ENCODE measurements at places on chromosomes 16 and 17. TPM values are rescaled to one million over a fixed set of nuclear protein-coding genes. Genes with fewer than 3 reads are reported as not detected.

Gene ITGAD
- not detected for total RNA-seq

Gene LYRM1
- 52.8 TPM for total RNA-seq

Gene TK2
- 10.5 TPM for total RNA-seq

Gene HOXB13
- 0.13 TPM for total RNA-seq

Gene KREMEN2
- total RNA-seq, result 2.5 TPM

Gene KRTAP1-4
- not detected for total RNA-seq

Gene SMIM36
- not detected for total RNA-seq

Gene PRSS27
- not detected for total RNA-seq

Gene CHST6
- total RNA-seq, result not detected

Gene KRTAP4-3
- total RNA-seq, result not detected

Gene KRTAP3-3
- not detected for total RNA-seq

Gene FOXJ1
- not detected for total RNA-seq

Gene CACNG3
- not detected for total RNA-seq

Gene RASL10B
- 7.6 TPM for total RNA-seq

Gene GRAPL
- not detected for total RNA-seq

Gene ATP1B2
- total RNA-seq, result not detected

Gene LYZL6
- total RNA-seq, result not detected

Gene TBC1D16
- 24.4 TPM for total RNA-seq

DNA sequence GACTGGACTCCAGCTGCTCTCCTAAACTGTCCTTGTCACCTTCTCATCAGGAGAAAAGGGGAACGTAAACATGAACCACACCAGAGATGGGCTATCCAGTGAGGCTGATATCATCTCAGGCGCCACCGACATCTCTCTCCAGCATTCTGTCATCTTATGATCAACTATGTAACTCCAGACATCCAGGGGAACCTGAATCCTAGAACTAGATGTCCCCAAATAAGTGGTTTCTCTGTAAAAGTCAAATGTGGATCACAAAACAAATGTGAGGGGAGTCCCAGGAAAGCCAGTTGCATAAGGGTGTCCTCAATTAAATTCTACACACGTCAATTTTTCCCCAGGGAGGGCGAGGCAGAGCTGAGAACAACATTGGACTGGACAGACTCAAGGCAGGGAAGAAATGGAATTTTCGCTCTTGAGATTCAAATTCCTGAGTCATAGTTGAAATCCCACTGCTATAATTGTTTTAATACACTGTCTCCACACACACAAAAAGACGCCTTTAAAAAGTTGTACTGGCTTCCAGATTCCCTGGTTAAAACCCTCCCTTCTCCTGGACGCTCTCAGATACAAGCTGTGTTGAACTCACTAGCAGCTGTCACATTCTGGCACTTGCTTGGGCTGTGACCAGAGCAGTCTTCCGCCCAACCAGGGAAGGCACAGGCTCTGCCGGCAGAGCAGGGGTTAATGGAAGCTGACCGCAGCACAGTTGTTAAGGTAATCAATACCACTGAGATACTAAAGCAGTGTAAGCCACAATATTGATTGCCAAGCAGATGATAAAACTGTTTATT, 62.6 kb downstream of the ZFHX3 start:
- no peak for DNase-seq

GRCh38 chr16:69554495-69554894, 11.3 kb upstream of the NFAT5 start:
- DNase-seq, result peak; percentile 36

- no peak for DNase-seq
Measured at GRCh38 chr17:69254187-69254586, 25.6 kb upstream of the ABCA10 start.

- peak; percentile 12 for DNase-seq
Measured at GRCh38 chr16:84072014-84072413, 29.4 kb upstream of the SLC38A8 start.

- DNase-seq, result peak; percentile 82
Measured at GRCh38 chr17:73343168-73343634, 31.4 kb upstream of the CDC42EP4 start.

DNA sequence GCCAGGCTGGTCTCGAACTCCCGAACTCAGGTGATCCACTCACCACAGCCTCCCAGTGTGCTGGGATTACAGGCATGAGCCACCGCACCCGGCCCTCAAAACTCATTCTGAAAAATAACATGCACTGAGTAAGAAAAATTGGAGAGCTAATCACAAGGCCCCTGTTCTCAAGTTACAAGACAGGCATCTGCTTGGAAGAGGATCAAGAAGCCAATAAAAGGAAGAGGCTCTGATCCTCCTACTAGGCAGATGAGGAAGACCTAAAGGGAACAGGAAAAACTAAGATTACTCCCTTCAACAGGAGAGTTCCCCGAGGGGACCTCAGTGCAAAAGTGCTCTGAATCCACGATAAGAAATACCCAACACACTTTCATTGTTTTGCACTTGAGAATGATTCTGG, 18.4 kb downstream of the BLMH start:
- no peak for DNase-seq

- peak; percentile 58 for DNase-seq
Measured at GRCh38 chr17:70588003-70588402, 418.7 kb downstream of the KCNJ2 start.

- DNase-seq, result no peak
Measured at GRCh38 chr17:38590988-38591758, 14.6 kb downstream of the SRCIN1 start.

DNA sequence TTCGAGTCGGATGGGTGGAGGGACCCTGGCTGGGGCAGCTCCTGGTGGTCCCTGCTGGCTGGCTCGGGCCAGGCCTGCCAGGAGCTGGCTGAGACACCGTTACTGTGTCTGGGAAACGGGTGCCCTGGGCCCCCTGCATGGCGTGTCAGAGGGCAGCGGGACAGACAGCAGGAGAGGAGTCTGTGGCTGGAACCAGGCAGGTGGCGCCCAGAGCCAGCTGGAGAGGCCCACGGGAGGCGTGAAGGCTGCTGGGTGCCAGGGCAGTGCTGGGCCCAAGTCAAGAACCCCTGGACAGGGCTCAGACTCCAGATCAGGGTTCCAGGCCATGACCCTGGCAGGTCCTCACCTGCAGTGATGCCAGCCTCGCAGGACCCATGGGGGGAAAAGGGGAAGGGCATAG, 16.6 kb downstream of the SOX8 start:
- DNase-seq, result no peak

GRCh38 chr17:15388356-15389041, 47.1 kb upstream of the TEKT3 start:
- DNase-seq, result no peak

- DNase-seq, result no peak
Measured at GRCh38 chr17:8647202-8647601, 16.7 kb upstream of the MYH10 start.

DNA sequence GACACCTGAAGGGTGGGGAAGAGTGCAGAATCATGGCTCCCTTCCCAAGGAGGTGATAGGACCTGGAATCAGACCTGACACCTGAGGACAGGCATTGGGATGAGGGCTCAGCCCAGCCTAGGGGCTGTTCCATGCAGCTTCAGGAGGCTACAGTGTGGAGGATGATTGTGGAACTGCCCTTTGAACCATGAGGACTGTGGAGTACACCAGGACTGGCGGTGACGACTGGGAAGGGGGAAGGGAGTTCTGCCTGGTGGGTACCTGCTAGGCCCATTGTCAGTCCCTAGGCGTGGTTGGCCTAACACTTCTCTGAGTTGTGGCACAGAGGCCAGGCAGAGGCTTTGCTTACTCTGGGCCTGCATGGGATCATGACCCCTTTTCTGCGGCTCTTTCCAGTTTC, 76.1 kb downstream of the MPRIP start:
- DNase-seq, result no peak

DNA sequence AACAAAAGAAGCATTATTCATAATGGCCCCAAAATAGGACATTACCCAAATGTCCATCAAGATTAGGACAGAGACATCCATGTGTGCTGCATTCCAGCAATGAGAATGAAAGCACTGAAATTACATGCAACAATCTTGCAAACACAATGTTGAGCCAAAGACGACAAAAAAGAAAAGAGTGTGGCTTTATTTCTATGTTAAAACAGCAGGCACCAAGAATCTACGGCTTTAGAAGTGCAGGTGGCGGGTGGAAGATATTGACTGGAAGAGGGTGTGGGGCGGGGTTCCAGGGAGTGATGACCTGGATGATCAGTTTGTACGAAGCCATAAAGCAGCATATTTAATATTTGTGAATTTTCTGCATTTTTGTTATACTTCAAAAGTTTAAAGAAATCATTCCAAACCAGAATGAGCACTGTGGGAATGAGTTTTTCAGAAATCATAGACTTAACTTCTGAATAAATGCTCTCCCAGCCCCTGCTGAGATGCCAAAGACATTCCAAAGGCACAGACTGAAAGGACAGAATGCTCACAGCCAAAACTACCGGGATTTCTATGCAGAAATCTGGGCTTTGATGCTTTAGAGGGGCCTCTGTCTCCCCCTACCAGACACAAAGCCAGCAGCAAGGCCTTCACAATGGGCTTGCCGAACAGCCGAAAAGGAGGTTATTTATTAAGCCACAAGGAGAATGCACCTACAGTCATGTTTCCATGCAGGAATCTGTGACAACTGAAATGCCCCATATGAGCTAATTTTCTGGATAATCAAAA, 361.6 kb downstream of the GRIN2A start:
- DNase-seq, result no peak

- peak; percentile 14 for DNase-seq
Measured at GRCh38 chr17:65523411-65523810, 38.0 kb downstream of the AXIN2 start.

DNA sequence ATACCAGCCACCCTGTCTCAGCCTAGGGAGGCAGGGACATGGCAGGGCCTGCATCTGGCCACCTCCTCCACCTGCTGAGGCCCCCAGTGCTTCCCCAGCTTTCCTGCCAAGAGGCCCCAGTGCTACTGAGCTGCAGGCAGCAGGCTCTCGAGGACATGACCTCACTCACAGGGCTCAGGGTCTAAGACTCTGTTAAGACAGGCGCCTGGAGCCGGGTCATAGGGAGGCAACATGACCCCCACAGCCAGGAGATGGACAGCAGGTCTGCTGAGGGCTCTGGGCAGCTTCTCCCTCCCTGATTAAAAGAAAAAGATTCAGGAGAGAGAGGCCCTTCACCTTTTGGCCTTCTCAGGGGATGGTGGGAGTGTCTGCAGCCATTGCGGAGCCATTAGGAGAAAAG, 23.2 kb upstream of the FASN start:
- no peak for DNase-seq

DNA sequence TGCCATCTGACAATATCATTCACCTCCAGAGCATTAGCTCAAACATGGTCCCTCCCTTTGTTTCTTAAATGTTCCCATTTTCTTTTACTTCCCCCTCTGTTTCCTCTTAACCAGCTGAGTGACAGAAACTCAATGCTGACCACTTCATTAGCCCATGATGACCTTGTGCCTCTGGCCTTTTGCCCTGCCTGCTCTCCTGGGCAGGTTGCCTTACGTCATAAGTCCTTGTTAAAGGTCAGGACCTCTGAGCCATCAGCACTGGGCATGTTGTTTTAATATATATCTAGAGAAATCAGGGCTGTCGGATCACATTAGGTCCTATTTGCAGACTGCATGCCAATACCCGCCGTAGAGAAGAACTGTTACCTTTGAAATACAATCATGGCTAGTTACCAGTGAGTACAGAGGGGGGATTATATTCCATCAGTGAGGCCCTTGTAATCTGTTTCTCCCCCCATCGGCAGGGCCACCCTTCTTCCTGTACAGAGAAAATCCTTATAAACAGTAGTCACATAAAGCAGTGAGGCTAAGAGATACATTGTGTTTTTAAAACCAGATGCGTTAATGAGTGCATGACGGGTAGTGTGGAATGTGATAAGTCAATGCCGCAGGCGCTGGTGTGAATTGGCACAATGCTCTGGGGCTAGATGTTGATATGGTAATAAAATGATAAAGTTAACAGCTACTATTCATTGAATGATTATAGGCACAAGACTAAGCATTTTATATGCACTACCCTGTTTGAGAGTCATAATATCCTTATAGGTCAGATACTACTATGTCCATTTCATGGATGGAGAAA, 94.3 kb upstream of the ZFHX3 start:
- DNase-seq, result no peak

DNA sequence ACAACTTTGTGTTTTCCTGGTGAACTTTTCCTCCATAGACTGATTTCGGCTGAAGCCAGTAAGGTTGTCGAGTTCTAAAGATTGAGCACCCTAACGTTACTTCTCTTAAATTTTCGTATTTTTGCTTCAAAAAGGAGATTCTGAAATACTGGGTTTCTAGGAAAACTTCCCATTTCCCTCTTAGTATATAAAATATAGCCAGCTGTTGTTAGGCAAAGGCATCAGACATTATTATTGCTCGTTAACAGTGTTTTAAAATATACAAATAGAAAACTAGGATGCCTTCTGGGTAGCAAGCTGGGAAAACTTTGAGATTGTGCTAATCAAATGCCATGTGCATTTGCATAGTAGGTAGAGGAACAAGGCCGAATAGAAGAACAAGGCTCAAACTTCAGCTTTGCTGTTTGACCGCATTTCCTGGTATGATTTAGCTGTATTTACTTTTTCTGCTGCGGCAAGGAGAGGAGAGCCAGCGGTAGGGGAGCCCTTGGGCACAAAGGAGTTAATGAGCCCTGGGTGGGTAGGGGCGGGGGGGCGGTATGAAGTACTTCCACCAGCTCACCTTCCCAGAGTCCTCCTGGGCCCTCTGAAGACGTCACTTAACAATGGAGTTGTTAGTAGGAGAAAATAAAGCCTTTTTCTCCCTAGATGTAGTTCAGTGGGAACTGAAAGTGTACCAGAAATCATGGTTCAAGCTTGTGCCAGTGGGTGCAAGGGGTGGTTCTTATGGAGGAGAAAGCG, 151.9 kb downstream of the MSI2 start:
- no peak for DNase-seq

GRCh38 chr17:73068322-73069153, 23.9 kb downstream of the SLC39A11 start:
- DNase-seq, result peak; percentile 85

GRCh38 chr17:49727380-49727779, 19.6 kb upstream of the SLC35B1 start:
- DNase-seq, result no peak

- DNase-seq, result no peak
Measured at GRCh38 chr17:64786337-64786736, 124.2 kb upstream of the SMURF2 start.

DNA sequence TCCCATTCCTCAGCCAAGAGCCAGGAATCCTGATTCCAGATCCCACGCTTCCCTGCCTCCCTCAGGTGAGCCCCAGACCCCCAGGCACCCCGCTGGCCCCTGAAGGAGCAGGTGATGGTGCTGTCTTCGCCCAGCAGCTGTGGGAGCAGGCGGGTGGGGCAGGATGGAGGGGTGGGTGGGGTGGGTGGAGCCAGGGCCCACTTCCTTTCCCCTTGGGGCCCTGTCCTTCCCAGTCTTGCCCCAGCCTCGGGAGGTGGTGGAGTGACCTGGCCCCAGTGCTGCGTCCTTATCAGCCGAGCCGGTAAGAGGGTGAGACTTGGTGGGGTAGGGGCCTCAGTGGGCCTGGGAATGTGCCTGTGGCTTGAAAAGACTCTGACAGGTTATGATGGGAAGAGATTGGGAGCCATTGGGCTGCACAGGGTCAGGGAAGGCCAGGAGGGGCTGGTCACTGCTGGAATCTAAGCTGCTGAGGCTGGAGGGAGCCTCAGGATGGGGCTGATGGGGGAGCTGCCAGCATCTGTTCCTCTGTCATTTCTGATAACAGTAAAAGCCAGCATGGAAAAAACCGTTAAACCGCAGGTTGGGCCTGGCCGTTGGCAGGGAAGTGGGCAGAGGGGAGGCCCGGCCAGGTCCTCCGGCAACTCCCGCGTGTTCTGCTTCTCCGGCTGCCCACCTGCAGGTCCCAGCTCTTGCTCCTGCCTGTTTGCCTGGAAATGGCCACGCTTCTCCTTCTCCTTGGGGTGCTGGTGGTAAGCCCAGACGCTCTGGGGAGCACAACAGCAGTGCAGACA, at the start of gene SPN:
SPN (plus strand) TSS at position 232 of the 791 bp plus-strand sequence; CDS start at position 714, 482 bp downstream.
- no peak for DNase-seq

All from HT1080 (cell line).